ENCODE measurements at places on chromosomes 13 and 19. TPM values are rescaled to one million over a fixed set of nuclear protein-coding genes. Genes with fewer than 3 reads are reported as not detected.
A peak's percentile ranks its signal among the peaks of the same experiment; 100 is the strongest.

The ZFR2 gene
- not detected for total RNA-seq

DNA sequence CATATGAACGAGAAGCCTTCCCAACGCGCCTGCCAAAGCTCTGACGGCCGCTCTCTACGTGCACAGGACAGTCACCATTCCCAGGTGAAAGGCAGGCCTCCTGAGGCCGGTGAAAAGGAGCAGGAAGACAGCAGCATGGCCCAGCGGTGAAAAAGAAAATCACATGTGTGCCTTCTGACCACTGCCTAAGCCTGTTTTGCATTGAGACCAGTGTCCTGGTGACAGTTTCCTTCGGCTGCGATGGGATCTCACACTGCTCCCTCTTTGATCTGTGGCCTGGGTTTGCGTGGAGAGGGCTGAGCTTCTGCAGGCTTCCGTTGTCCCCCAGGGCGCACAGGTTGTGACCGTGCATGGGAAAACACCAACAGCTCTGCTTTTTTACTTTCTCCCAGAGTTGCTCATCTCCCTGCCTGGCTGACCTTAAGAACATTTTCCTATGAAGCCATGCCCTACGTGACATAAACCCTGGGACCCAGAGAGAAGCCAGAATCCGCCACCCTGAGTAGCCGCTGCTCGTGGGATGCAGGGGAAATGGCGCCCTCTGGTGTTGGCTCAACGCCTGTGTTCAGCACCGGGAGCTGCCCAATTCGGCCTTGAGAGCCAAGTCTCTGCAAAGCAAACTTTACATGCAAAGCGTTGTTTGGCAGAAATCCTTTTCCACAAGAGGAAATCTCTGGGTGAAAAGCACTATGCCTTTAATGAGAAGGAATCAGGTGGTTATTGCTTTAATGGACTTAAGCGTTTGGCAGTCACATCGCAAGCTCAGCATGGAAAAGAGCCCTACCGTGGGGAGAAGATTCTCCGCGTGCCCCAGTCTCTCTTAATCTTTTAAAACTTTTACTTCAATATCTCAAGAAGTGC lies 112.2 kb upstream of the GPR12 start:
- peak; percentile 72 for DNase-seq

The PEX11G gene
- total RNA-seq = 5.2 TPM

DNA sequence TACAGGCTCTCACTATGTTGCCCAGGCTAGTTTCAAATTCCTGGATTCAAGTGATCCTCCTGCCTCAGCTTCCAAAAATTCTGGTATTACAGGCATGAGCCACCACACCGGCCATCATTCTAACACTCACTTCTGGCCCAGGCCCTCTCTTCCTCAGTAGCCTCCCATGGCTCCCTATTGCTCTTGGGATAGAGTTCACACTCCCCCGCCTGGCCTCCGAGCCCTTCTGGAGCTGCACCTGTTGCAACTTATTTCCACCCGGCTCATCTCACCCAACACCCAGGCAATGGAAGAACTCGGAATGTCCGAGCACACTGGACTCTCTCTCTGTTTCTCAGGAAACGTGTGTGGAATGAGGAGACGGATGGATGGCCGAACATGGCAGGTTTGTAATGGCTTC lies 9.0 kb upstream of the SBK3 start:
- no peak for DNase-seq

DNA sequence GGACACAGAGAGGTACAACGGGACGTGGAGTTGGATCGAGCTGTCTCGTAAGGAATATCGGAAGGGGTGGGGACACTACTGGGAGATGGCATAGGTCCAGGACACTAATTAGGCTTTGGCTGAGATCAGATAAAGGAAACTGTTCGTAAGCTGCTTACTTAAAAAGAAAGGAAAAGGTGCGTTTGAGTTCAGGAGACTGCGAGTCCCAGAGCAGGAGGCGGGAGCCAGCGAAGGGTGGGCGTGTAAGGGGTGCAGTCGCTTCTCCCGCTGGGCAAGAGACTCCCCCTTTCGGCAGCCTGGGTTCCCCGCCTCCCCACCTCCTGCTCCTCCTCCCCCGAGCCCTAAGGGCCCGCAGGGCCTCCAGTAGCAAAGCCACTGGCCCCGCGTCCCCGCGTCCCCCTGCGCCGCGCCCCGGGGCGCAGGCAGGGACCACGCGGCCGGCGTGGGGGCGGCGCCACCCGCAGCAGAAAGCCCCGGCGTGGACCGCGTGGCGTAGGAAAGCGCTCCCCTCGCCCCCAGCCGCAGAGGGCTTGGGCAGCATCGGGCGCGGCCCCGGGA lies 547 bp downstream of the ABCC4 start:
- peak; percentile 65 for DNase-seq

DNA sequence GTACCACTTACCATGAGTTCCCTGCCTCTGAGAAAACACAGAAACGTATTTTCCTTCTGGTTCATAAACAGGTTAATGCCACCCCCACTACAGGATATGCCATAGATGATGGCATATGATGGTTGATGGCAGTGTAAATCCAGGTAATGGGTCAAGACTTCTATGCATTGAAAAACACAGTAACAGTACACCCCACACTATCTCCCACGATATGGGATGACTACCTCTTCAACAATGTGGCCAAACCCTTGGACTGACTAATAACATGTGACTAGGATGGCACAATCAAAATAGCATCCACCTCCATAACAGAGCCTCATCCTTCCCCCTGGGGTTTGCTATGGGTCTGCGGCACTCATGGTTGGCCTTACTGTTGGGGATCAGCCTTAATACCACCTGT lies 22.0 kb downstream of the ZNF235 start:
- DNase-seq = peak; percentile 63

- no peak for DNase-seq
Measured at GRCh38 chr13:108733022-108733560, 103.7 kb downstream of the MYO16 start.

- no peak for DNase-seq
Measured at GRCh38 chr13:77139306-77139705, 112.3 kb upstream of the FBXL3 start.
